ENCODE measurements at places on chromosomes 2 and 18.

- DNase-seq = no peak
These were observed 56.3 kb downstream of the RPL31 start for GRCh38 chr2:101058386-101058785.

- DNase-seq = no peak
These were observed 91.7 kb downstream of the RBMS1 start for GRCh38 chr2:160401895-160402294.

DNA sequence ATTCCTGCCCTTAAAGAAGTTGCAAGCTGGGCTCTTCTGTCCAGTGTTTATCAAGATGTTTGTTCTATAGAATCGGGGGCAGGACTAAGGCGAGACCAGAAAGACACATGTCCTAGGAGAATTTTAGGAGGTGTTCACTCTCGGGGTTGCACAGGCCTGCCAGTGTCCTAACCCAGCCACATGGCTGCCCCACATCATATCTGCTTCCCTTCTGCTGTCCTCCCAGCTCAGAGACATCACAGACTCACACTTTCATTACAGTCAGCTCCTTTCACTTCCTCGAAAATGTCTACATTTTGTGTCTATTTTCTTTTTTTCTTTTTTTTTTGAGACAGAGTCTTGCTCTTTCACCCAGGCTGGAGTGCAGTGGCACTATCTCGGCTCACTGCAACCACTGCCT, 10.7 kb upstream of the MRO start:
- DNase-seq = no peak

DNA sequence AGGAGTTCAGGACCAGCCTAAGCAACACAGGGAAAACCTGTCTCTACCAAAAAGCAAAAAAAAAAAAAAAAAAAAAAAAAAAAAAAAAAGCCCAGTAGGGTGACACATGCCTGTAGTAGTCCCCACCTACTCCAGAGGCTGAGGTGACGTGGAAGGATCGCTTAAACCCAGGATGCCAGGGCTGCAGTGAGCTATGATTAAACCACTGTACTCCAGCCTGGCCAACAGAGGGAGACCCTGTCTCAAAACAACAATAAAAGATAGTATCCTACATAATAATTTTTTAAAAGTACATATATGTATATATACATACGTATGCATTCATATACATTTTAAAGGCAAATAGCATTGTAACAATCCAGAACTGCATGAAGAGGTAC, 51.7 kb downstream of the SOS1 start:
- peak; percentile 4 for DNase-seq

DNA sequence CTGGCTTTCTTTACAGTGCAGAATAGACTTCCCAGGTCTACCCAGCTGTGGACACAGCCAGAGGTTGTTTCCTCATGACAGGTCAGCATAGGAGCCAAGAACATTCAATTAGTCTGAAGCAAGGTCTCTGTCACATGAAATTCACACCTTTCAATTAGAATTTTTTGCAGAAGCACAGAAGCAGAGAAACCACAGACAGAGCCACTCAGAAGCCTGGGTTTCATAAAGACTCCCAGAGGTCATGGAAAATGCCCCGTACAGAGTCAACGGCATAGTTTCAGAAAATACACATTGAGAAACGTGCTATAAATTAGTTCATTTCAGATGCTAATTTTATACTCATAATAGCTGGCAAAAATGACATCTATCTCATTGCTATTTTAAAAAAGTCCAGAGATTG, 87.0 kb upstream of the TMEM200C start:
- DNase-seq = no peak

DNA sequence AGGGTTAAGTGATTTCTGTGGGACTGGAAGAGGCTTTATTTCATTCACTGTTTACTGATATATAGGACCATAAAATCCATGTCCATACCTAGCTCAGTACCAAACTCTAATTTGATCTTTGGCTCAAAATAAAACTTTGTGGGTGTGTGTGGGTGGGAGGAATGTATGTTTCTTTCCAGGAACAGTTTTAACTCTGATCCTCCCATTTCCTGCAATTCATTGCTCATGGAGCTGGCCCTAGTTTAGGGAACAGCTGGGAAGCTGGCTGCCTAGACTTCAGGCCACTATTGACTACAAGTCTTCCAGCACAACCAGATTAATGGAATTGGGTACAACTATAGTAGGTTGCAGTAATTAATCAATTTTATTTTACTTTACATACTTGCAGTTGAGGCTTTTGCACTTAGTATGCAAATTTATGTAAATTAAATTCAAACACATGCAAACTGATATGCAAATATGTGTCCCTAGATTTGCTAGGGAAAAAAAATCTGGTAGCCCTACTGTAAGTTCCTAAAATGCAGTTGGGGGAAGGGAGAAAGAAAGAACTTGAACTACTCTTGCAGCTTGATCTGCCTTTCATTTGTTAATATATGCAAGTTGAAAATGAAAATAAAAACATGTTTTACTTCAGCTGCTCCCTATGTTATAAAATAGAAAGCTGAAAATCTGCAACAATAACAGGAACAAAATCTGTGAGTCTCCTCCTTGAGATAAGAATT, 1070.3 kb upstream of the CELF4 start:
- no peak for DNase-seq

- no peak for DNase-seq
These were observed 368.8 kb downstream of the MEIS1 start for GRCh38 chr2:66803726-66804125.

- DNase-seq = no peak
These were observed 81.1 kb upstream of the GLI2 start for GRCh38 chr2:120654381-120655134.

DNA sequence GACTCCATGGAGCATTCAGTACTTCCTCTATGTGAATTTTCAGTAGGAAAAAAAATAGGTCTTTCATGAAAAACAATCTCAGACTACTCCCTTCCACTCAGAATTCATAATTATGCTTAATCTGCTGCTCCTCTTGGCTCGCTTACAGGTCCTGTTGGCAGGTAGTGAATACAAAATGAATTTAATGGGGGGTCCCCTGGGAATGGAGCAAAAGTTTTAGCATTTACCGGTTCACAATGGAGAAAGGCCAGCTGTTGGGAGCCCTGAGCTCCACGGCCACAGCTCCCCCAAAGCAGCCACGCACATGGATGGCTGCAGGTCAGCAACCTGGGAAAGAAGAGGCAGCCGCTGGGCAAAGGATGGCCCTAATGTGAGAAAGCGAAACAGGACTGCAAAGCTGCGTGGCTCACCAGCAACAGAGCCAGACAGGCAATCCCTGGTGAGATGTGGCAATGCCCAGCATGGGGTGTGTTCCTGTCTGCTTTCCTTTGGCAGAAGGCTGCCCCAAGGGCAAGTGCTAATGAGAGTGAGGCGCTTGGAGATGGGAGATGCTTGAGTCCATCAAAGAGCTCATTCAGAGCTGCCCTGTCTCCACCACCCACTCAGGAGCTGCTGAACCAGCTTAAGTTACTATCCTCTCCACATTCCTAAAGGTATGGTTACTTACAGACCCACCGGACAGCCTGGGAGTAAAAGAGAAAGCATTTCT, 447.4 kb downstream of the EPHA4 start:
- no peak for DNase-seq

- no peak for DNase-seq
These were observed 8.1 kb downstream of the FBXO48 start for GRCh38 chr2:68458981-68459380.

- DNase-seq = peak; percentile 20
These were observed 568 bp downstream of the TMEM131 start for GRCh38 chr2:97995026-97995733.

DNA sequence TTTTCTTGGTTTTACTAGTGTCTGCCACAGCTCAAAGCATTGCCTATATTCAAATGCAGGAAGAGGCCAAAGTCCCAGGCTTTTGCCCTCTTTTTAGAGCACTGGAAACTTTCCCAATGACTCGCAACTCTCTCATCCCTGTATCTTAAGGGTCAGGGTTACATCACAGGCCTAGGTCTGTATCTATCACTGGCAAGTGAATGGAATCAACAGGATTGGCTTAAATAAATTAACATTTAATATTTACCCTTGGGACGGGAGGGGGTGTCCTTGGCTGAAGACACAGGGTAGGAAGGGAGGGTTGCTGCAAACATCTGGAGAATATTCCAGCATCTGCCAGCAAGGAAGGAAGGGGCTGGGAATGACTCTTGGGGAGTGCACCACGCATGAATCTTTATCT, 242.6 kb downstream of the SLC4A3 start:
- DNase-seq = no peak

GRCh38 chr2:178427458-178427857, 23.5 kb downstream of the PRKRA start:
- DNase-seq = no peak

GRCh38 chr2:60106836-60107529, 446.5 kb downstream of the BCL11A start:
- no peak for DNase-seq

Measured in activated CD4-positive, alpha-beta T cell treated with anti-CD3 and anti-CD28 coated beads, Interleukin-2, amount 50 U/mL, for 1 hour (primary cell).